ENCODE measurements at places on chromosomes 3 and 15. TPM values are rescaled to one million over a fixed set of nuclear protein-coding genes. Genes with fewer than 3 reads are reported as not detected.
A peak's percentile ranks its signal among the peaks of the same experiment; 100 is the strongest.

GRCh38 chr3:71979175-71979574, 194.2 kb upstream of the PROK2 start:
- DNase-seq: no peak

DNA sequence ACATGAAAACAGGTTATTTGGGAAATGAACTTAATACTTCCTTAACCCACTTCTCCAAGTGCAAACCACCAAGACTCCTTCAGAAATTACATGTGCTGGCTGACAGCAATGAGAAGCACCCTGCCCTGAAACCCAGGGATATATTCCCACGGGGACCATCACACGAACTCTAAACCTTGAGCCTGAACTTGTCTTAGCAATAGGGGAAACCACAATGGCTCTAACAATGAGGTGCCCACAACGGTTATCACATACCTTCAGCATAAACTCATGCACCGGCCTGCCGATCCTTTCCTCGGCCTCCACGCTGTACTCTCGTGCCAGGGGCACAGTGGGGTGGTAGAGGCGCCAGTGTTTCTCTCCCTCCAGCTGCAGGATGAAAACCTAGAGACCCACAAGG, 13.4 kb downstream of the RIOX2 start:
- no peak for DNase-seq

GRCh38 chr3:121896823-121897222, 2.6 kb downstream of the SLC15A2 start:
- DNase-seq: no peak

GRCh38 chr3:4091786-4092185, 211.4 kb upstream of the SETMAR start:
- no peak for DNase-seq

DNA sequence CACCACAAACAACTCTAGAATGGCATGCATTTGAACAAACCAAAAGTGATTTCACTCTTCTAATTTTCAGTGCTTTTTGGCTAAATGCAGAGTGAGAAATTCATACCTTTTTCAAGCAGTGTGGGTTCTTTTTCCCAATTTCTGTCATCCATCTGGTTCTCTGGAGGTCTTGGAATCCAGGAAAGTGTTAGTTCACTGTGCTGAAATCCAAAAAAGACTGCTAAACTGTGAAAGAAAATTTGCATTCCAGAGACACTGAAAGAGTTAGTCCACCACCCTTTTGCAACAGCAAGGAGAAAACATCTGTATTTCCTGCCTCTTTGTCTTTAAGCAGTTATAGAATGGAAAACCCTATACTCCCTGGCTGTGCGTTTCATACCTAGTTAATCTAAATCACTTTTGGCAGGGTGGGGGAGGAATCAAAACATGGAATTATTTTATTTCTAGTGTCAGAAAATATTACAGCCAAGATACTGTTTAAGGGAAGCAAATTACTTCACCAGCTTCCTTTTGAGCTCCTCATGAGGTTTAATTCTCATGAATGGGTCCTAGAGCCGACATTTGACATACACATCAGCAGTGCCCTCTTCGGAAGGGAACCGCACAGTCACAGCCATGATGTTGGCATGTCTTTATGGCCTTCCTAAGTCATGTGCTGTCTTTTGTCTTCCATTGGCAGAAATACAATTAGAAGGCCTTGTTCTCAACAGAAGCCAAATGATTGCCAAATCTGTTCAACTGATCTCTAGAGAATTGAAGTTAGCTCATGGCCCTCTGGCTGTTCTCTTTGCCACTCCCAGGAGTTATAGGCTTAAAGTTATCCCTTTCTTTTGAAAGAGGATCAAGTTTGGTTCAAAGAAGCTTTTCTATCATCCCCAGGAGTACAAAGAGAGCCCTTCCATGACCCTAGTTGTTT, 317.7 kb upstream of the TPRG1 start:
- DNase-seq: no peak

- no peak for DNase-seq
These were observed 65.7 kb downstream of the CMTM8 start for GRCh38 chr3:32303977-32304881.

DNA sequence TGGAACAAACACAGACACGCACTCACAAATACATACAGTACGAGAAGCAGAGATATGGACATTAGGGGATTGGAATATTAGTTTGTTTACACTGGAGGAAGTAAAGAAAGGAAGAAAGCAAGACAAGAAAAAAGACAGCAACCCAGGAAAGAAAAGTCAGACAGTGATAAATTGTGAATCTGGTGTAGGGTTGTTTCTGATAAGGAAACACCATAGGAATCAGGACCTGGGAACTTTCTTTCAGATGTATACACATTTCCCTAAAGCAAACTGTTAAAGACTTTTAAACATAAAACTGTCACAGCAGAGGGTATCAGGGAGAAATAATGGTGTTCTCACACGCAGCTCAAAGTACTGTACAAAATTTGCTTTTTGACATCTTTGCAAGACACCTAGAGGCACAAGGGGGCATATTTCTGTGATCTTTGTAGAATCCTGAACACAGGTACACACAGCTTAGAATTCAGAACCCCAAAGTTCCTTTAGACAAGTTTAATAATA, 153.7 kb downstream of the TUSC7 start:
- DNase-seq: no peak

DNA sequence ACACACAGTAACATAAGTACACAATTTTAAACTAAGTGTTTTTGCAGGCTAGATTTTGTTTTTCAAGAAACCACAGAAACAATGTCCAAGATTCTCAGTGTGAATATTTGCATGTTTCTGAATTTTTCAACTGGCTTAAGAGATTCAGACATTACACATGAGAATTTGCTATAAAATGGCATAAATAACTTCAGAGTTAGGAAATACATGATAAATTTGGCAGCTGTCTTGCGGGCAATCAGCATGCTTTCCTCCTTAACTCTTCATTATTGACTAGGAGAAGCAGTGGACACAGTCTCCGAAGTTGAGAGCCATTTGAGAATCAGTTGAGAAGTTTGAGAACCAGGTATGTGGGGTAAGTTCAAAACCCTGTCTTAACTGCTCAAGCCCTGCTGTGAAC, 625.6 kb upstream of the SGO1 start:
- DNase-seq: no peak

DNA sequence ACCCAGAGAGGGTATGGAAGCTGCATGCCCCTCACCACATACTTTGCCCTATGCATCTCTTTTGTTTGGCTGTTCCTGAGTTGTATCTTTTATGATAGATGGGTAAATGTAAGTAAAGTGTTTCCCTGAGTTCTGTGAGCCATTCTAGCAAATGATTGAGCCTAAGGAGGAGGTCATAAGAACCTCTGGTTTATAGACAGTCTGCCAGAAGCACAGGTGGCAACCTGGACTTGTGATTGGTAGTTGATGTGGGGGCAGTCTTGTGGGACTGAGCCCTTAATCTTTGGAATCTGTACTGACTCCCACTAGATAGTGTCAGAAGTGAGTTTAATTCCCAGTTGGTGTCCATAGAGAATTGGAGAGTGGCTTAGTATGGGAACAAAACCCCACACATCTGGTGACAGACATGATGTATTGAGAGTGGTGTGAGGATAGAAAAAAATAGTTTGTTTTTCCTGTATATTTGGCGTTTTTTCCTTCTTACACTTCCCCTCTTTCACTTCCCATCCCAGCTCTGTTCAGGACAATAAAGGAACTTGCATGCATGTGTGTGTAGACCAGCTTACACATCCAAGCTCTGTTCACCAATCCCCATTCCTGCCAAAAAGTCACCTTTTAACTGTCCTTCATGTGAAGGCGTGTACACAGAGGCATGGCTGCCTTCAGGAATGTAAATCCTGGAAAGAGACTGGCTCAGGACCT, 38.1 kb upstream of the SPPL2A start:
- DNase-seq: no peak

- no peak for DNase-seq
These were observed 137.5 kb downstream of the LRRK1 start for GRCh38 chr15:101056366-101057334.

DNA sequence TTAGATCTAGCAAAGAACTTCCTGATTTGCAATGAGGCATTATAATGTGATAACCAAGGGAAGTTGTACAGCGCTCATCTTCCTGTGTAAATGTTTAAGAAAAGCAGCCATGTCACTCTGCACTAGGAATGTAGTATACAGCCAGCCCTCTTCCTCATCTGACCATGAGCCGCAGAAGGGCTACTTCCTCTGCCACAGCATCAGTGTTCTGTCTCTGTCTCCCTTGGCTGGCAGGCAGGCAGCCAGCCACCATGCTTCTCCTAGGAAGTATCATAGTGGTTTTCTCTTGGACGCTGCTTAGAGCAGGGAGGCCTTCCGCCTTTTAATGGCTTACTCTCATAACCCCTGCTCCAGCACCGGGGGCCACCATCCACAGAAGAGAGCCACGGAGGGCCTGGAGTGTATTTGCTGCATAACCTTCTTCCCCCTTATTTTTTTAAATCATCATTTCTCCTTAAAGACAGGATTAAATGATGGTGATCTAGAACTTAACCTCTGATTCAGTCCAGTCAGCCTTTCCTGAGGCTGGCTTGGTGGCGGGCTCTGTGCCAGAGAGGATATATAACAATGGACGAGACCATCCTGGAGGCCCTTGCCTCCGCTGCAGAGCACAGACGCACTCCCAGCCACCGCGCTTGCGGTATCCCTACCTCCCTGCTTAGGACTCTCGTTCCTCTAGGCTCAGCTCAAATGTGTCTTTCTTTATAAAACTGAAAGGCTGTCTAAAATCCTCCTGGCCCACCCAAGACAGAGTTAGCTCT, 57.3 kb upstream of the PLXNA1 start:
- DNase-seq: no peak

DNA sequence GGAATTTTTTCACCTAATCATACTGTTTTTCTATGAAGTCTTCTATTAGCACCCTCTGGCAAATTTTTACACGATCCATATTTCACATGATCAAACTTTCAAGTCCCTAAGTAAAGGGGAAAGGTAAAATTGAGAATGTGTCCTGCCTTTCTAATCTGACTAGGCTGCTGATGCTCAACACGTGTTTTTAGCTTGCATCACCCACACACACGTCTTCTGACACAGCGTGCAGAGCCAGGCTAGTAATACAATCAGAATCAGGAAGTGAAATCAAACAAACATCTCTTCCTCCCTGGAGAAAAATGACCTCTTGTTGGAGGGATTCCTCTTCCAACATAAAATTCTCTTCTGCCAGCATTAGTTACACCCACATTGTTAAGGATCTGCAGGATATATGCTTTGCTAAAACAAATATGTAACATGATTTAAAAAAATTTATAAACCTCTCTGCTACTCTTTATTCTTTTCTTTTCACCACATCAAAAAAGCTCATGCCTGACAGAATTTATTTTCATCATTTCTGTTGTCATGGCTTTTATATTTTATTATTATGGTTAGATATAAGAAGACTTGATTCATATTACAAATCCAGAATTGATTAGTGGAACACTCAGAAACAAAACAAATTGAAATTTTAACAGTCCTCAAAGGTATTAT, 122.4 kb downstream of the RAP2B start:
- peak; percentile 11 for DNase-seq

DNA sequence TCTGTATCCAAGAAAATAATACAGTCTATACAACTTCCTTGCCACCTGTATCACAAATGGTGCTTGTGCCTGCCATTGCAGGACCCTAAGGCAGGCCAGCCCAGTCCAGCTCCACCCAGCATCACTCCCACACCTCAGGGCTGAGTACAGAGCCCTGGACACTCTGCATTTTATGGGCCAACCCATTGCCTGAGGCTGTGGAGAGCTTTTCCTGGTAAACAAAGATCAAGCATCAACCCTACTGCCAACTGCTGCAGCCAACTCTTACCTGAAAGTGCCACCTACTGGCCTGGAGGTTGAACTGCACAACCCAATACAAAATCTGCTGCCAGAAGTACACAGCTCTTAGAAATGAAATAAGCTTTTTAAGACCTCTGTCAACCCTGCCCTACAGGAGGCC, 1082.2 kb downstream of the NAALADL2 start:
- no peak for DNase-seq

DNA sequence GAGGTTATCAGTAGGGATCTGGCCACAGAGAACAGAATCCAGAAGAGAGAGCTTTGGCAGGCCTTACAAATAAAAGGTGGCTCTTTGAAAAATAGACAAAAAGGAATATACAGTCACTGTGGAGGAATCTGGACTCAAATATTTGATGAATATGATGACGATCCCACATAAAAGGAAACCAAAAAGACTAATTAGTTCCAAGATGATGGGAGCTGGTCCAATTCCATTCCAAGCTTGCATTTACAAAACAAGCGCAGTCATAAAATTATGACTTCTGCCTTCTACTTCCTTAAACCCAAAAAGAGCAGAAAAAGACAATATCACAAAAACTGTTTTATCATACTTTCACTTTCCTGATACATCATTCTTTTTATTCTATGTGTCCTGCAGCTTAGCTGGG, 285.8 kb downstream of the DIPK2A start:
- DNase-seq: no peak

DNA sequence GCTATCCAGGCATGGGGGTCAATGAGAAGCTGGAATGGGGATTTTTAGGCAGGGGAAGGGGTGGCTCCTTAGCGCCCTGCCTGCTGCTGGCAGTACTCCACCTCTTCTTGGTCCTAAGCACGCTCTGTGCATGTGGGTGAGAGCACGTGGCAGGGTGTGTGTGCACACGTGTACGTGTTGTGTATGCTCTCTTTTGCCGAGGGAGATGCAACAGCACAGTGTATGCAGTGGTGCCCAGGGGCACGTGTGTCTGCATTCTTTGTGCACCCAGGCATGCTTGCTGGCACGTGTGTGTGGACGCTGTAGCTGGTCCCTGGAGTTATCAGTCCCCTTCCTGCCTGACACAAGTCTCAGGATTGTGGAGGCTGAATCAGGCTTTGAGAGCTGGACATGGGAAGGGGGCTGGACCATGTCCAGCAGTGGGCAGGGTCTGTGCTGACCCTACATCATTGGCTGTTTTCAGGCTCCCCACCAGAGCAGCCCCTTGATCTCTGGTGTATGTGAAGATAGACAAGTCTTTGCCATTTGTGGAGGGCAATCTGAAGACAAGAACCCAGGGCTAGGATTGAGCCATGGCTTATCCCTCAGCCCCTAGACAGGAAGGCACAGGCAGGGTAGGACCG, 1.9 kb upstream of the CAMKV start:
- no peak for DNase-seq

GRCh38 chr3:83514130-83514914, 1444.5 kb upstream of the CADM2 start:
- DNase-seq: no peak

DNA sequence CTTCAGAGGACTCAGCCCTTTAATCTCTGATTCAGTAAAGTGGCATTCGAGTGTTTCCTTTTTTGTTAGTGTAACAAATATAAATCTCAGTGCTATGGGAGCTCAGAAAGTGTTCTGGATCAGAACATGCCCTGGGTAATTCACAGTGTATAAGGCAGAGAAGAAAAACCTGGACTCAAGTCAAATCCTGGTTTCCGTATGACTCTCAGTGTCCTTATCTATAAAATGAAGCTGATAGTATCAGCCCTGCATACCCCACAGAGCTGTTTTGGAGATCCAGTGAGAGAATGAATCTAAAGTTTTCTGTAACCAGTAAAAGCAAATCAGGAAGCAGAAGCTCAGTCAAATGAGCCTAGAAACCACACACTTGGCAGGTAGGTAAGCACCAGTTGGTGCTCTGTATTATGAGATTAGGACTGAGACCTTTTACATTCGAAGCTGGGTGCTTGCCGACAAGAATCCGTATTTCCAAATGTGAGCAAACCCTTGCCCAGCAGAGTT, 67.2 kb downstream of the IL1RAP start:
- no peak for DNase-seq

EOMES gene
- 19.7 TPM for total RNA-seq

GTF2E1 gene
- 28.5 TPM for total RNA-seq

RBPMS2 gene
- 0.26 TPM for total RNA-seq

CLDN1 gene
- 0.23 TPM for total RNA-seq

SPINK8 gene
- total RNA-seq: not detected

CTSH gene
- 16.7 TPM for total RNA-seq

OCA2 gene
- total RNA-seq: 0.67 TPM

LMAN1L gene
- total RNA-seq: 0.42 TPM

CILP gene
- total RNA-seq: 0.28 TPM

Data from T-cell (primary cell).